DND-41 (cell line): ENCODE measurements at places on chromosomes 11 and 22.

GRCh38 chr11:61536676-61537270 is 28.2 kb downstream of the LRRC10B start:
- DNase-seq: no peak

- DNase-seq: no peak
Observed at GRCh38 chr11:2530131-2530854, 85.5 kb downstream of the KCNQ1 start.

DNA sequence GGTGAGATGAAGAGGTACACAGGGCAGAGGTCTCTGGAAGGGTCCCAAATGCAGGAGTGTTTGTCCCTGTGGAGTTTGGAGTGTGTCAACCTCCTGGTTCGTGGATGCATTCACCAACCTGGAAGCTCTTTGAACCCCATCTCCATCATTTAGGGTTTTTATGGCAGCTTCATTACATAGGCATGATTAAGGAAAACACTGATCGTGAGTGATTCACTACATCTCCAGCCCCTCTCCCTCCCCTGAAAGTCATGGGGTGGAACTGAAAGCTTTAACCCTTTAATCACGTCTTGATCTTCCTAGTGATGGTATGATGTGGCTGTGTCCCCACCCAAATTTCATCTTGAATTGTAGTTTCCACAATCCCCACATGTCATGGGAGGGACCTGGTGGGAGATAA is 19.8 kb upstream of the INCENP start:
- no peak for DNase-seq

DNA sequence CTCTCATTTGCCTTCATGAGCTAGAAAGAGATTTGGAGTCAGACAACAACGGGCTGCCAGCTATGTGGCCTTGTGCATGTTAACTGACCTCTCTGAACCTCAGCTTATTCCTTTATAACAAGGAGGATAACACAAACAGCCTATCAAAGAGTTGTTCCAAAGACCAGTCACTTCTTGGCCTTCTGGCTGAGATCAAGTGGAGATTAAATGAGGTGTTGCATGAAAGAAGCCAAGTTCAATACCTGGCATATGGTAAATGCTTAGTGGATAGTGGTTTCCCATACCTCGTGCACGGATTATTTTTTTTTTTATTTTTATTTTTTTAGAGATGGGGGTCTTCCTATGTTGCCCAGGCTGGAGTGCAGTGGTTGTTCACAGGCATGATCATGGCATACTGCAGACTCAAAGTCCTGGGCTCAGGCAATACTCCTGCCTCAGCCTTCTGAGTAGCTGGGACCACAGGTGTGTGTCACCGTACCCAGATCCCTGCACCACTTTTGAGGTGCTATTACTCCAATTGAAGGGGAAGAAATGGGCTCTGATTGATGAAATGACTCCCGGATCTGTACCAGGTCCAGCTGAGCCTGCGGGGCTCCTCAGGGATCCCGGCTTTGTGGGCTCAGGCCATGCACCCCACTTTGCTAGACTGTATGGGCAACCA is 4.9 kb downstream of the LGALS1 start:
- DNase-seq: no peak

DNA sequence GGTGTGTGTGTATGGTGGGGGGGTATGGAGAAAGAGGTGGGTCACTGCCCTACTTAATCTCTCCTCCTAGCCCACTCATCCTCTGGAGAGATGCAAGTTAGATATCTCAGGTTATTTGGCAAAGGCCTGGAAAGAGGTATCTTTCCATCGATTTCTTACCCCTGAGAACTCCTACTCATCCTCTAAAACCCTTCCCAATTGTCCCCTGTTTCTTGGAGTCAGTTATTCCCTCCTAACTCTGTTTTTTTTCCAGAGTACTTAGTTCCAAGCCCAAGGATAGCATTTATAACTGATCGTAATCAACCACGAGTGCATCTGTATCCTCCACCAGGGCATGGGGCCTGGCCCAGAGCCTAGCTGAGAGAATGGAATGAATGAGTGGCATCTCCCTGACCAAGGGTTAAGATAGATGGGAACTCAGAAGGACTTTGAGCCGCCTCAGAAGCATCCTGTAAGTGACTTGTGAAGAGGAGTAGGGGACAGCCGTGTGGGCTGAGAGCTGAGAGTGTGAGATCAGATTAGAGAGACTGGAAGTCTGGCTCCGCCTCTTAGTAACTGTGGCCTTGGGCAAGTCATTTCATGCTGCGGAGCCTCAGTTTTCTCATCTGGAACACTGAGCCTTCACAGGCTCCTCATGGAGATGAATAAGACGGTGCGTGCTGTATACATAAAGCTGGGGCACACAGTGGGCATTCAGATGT is 16.2 kb downstream of the CD6 start:
- DNase-seq: no peak

DNA sequence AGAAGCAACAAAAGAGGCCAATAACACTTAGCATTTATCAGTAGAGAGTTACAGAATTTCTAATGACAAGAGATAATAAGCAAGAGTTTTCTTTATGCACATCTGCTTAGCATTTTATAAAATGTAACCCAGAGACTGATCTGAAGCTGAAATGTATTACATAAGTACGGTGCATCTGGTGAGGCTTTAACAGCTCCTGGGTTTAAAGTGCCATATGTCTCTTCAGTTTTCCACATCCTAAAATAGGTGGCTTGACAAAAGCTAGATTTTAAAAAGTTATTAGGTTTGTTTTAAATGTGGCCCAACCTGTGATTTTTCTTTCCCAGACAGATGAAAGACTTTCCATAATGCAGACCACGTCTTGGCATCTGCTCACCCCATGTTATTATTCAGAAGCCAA is 620.7 kb upstream of the ARHGAP42 start:
- no peak for DNase-seq

DNA sequence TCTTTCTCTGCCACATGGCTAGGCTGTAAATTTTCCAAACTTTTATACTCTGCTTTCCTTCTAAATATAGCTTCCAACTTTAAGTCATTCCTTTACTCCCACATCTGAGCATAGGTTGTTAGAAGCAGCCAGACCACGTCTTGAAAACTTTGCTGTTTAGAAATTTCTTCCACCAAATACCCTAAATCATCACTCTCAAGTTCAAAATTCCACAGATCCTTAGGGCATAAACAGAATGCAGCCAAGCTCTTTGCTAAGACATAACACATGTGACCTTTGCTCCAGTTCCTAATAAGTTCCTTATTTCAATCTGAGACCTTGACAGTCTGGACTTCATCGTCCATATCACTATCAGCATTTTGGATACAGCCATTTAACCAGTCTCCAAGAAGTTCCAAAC is 749.9 kb downstream of the METTL15 start:
- no peak for DNase-seq

DNA sequence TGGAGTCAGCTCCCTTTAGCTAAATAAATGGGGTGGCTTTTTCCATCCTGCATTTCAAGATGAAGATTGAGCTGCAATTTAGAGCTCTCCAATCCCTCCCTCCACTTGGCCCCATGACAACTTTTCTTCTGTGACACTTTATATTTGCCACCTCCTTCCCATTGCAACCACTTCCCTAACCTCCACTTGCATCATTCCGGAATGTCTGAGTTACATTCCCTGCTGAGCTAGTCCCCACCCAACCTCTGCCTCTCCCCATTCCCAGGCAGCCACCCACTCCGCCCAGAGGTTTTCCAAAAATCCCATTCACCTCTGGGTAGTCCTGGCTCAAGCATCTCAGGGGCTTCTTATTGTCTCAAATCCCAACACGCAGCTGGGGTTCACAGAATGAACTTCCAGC is 24.7 kb downstream of the PC start:
- DNase-seq: no peak

DNA sequence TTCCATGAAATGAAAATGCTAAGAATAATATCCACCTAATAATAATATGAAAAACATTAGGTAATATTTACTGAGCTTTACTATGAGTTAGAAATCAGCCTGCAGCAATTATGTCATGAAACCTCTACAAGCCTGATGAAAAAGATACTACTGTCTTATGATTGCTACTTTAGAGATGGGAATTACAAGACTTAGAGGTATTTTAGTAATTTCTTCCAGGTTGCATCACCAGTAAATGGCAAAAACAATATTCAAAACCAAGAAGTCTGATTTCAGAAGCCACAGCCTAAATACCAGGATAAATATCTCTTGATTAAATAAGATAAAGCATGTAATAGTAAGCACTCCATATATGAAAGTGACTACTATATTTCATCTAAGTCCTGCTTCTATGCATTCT is 13.8 kb downstream of the OR5B21 start:
- no peak for DNase-seq
